ENCODE measurements at places on chromosomes 2 and 18.

- peak; percentile 96 for DNase-seq
Measured at GRCh38 chr2:195559431-195559914, 97.6 kb upstream of the SLC39A10 start.

DNA sequence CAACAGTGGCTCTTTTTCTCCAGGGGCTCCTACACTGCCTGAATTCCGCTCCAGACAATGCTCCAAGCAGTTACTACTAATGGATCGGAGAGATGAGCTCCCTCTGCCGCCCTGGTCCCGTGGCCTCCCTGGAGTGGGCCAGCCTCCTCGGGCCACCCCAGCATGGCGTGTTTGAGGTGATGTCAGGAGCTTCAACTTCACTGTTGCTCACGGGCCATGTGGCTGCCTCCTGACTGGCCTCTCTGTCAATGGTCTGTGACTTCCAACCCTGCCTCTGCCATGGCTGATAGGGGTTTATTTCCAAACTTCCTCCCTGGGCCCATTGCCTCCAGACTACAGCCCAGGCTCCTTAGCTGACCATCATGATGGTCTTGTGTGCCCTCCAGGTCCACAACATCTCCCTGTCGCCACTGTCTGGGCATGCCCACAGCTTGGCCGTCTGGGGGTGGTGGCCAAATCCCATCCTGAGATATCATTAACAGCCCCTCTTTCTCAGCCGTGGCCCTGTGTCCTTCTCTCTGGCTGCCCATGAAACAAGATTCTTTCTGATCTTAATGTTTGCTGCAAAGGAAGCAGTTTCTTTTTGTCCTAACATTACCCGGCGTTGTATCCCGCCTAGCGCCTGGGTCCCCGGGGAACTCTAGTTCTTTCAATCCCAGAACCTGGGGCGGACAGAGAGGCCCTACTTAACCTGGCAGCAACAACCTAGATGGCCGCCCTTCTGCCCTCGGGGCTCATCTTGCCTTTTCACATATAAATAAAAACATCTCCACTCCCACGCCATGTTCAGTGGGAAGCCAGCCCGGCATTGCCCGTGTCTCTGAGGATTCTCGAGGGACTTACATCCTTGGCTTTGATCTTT, 38.1 kb downstream of the ATOH8 start:
- DNase-seq: no peak

- no peak for DNase-seq
Measured at GRCh38 chr18:34039201-34039600, 185.5 kb downstream of the NOL4 start.

GRCh38 chr2:86615596-86615995, 8.1 kb downstream of the RNF103 start:
- no peak for DNase-seq

DNA sequence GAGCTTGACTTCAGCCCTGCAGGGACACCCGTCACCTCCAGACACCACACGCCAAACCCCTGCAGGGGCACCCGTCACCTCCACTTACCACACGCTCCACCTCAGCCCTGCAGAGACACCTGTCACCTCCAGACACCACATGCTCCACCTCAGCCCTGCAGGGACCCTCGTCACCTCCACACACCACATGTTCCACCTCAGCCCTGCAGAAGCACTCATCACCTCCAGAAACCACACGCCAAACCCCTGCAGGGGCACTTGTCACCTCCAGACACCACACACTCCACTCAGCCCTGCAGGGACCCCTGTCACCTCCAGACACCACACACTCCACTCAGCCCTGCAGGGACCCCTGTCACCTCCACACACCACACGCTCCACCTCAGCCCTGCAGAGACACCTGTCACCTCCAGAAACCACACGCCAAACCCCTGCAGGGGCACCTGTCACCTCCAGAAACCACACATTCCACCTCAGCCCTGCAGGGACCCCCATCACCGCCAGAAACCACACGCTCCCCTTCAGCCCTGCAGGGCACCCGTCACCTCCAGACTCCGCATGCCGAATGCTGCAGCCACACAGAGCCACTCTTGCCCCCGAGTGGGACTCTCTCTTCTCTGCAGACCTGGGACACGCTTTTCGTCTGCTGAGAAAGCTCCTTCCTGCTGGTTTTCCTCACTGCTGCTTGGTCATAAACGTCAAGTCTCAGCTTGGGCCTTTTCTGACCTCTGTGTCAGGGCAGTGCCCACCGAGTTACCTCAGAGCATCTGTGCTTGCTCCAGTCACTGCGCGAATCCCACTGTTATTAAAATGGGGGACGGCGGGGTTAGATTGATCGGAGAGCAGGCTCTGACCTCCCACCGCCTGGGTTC, 77.5 kb upstream of the SALL3 start:
- DNase-seq: peak; percentile 21

DNA sequence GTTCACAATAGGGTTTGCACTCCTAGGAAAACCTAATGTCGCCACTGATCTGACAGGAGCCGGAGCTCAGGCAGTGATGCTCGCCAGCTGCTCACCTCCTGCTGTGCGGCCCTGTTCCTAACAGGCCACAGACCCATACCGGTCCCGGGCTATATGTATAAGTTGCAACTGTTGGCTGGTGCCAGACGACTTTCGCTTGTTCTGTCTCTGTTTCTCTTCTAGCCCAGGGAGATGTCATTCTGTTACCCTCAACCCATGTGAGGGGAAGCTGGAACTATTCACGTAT, 170.3 kb downstream of the BCL2 start:
- no peak for DNase-seq

DNA sequence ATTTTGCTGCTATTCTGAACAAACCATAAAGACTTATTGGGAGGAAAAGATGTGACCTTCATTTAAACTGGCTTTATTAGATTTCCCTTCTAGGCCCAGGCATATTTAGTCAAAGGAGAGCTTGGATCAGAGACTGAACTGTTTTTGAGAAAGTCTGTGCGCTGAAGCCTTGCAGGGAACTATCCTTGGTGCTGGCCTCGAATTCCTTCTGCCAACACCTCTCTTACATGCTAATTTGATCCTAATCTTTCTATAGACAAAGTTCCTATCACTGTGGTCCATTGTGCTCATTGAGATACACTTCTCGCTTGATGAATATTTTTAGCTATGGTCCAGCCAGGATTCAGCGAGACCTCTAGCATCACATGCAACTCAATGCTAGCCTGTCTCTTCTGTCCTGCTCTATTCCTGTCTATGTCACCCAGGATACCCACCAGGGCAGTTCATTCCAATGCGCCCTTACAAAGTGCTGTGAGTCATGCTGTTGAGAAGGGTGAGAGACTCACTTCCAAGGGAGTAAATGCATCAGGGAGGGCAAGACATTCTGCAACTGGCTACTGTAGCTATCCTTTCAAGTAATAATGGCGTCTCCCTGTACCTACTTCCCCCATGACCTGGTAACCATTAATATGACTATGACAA, 356.7 kb upstream of the LYPD1 start:
- DNase-seq: no peak
